Cortex of kidney (tissue), 1 donor: ENCODE measurements at places on chromosomes 4 and X.

DNA sequence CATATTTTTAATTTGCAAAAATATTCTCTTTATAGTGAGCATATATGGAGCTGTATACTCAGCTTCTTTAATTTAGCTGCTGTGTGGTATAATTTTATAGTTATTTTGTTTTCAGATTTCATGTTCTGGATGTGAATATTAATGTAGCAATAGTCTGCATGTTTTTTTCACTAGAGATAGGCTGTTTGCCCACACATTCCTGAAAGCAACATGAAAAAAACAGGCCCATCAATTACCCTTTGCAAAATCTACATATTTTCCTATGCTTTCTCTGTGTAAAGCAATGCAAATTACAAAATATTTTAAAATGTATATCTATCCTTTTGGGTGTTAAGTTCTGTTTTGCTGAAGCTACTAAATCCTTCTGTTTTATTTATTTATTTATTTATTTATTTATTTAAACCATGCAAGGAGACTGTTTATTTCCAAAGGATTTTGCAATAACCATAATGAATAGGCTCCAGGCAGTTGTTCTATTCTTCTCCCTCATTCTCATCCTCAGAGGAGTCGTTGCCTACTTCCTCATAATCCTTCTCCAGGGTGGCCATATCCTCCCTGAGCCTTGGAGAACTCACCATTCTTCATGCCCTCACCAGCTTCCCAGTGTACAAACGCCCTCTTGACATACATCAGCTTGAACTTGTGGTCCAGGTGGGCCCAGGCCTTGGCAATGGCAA is 277.1 kb downstream of the ANKRD50 start:
- DNase-seq = no peak

GRCh38 chr4:113749178-113749577 is 12.4 kb downstream of the CAMK2D start:
- DNase-seq = no peak

- no peak for DNase-seq
Measured at GRCh38 chrX:112901869-112902725, 61.5 kb upstream of the AMOT start.

- DNase-seq = no peak
Measured at GRCh38 chr4:29405116-29405515, 1315.1 kb upstream of the PCDH7 start.

DNA sequence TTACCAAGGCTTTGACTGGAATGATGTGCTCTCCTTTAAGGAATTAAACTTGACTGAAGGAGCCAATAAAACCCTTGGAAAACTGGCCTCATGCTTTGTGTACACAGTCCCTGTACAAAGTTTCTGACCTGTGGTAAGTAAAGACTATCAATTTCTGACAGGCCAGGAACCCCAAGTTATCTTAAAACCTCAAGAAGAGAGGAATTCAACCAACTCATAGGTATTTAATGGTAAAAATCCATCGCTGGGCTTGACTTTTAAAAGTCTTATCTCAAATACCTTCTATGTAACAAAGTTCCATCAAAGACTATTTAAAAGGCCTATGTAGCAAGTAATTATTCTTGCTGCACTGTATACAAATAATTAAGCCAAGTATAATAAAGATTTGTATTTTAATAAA is 103.7 kb upstream of the TENT5D start:
- no peak for DNase-seq

GRCh38 chr4:76801621-76802235 is 96.2 kb downstream of the SOWAHB start:
- no peak for DNase-seq

- no peak for DNase-seq
Measured at GRCh38 chr4:64889906-64890610, 480.8 kb upstream of the TECRL start.

DNA sequence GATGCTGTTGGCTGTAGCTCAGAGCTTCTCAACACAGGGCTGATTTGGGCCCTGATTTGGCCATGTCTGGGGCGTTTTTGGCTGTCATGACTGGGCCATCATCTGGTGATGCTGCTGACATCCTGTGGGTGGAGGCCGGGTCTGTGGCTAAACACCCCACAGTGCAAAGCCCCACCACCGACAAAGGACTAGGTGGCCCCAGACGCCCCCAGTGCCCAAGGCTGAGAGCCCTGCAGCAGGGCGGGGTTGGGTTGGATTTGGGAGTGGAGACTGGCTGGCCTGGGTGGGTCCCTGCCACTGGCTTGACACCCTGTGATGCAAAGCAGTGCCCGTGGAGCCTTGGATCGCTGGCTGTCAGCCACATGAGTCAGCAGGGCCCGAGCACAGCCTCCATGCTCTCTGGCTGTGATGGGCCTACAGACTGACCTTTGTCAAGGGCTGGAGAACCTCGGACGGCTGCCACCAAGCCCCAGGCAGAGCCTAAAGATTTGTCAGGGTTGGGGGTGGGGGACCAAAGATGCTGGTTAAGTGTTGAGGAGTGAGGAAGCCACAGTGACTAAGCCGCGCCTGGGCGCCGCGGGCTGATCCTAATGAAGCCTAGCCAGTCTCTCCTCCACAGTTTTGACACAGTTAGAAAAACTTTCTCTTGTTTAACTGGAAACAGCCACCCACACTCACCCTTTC is 28.3 kb downstream of the CYTL1 start:
- DNase-seq = no peak

- DNase-seq = no peak
Measured at GRCh38 chr4:48428926-48429325, 54.2 kb upstream of the SLC10A4 start.

- no peak for DNase-seq
Measured at GRCh38 chrX:70049406-70049805, 332 bp downstream of the AWAT2 start.

DNA sequence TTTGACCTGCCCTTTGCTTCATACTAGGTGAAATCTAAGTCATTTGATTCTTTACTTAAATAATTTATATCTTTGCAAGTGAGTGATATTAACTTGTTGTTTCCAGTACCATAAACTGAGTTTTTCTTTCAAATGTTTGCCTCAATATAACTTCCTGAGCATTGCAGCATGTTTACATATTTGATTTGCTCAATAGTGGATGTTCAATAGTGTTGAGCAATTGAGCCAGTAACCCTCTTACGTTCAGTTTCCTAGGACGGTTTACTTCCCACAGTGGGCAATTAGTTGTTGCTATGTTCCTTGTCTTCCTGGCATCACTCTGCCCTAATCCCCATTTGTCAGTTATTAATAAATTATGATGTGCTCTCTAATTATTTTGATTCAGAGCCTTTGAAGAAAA is 278.5 kb downstream of the EPHA5 start:
- no peak for DNase-seq

- no peak for DNase-seq
Measured at GRCh38 chr4:123871341-123871740, 474.7 kb downstream of the SPRY1 start.

- no peak for DNase-seq
Measured at GRCh38 chr4:123507376-123507775, 110.8 kb downstream of the SPRY1 start.

DNA sequence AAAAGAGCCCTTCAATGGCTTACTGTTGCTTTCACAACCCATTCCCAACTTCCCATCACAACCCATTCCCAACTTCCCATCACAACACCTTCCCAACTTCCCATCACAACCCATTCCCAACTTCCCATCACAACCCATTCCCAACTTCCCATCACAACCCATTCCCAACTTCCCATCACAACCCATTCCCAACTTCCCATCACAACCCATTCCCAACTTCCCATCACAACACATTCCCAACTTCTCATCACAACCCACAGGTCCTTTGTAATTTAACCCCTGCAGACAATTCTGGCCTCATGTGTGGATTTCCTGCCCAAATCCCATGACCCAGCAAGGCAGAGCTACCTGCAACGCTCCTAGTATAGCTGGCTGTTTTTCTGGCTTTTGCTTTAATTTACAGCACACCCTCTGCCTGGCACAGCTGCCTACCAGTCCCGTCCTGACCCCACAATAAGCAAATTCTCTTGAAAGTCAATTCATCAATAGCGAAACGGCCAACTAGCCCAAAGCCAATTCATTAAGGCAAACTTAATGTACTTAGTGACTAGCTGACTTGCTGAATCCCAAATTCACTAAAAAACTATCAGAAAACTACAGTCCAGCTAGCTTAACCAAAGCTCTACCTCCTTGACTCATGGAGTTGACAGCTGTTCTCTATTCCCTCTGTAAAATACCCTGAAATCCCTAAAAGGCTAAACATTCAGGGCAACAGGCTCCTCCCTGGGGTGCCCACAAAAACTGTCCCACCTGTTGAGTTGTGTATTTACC is 75.6 kb downstream of the AFAP1 start:
- no peak for DNase-seq

- DNase-seq = no peak
Measured at GRCh38 chr4:77355731-77356130, 198.7 kb downstream of the CCNG2 start.

GRCh38 chr4:52728691-52729240 is 22.5 kb downstream of the ERVMER34-1 start:
- no peak for DNase-seq
